A549 (cell line): ENCODE measurements at places on chromosomes 7 and 10. TPM values are rescaled to one million over a fixed set of nuclear protein-coding genes. Genes with fewer than 3 reads are reported as not detected.

- DNase-seq, result no peak
These were observed 1.1 kb upstream of the EMX2 start for GRCh38 chr10:117541405-117541908.

Gene ZFAND4
- 2.9 to 4.5 TPM (median 3.7 TPM) in 3 replicates for polyA plus RNA-seq

Gene EBLN1
- polyA plus RNA-seq, result not detected in 3 replicates

DNA sequence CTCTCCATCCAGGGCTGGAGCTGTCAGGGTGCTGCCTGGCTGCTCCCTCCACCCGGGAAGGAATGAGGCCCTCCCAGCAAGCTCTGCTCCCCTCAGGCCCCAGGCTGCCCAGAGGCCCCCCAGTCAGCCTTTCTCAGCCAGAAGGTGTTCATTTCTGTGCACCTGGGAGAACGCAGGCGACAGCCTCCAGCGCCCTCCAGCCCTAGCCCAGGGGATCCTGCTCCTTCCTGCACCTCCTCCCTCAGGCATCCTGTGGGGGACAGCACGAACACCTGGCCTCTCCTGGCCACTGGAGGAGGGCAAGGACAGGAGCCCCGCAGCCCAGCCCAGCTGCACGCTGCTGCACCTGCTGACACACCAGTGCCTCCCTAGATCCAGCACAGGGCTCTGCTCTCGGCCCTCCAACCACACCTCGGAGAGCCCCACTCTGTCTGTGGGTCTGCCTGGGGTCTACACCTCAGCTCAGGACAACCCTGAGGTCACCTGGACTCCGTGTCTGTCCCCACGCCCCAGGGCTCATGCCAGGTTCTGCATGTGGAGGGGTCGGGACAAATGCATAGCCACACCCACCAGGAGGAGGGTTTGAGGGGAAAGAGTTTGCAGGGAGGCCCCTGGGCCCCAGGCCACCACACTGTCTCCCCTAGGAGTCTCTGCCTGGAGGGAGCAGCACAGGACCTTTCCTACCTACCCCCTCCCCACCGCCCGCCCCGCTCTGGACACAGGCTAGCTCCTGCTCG, 7.4 kb upstream of the PWWP2B start:
- DNase-seq, result no peak

DNA sequence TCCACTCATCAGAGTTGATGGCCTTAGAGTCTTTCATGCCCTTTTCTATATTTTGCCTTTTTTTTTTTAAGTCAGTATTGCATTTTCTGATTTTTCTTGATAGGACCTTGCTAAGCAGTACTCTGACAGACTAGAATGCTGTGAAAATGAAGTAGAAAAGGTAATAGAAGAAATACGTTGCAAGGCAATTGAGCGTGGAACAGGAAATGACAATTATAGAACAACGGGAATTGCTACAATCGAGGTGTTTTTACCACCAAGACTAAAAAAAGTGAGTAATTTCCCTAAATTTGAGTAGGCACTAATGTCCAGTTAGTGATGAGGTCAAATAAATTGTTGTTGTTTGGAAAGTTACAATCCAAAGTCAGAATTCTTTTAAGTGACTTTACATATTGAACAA, 7.4 kb downstream of the NUB1 start:
- no peak for DNase-seq

- no peak for DNase-seq
These were observed 379.1 kb upstream of the GALNT17 start for GRCh38 chr7:70752794-70753241.

DNA sequence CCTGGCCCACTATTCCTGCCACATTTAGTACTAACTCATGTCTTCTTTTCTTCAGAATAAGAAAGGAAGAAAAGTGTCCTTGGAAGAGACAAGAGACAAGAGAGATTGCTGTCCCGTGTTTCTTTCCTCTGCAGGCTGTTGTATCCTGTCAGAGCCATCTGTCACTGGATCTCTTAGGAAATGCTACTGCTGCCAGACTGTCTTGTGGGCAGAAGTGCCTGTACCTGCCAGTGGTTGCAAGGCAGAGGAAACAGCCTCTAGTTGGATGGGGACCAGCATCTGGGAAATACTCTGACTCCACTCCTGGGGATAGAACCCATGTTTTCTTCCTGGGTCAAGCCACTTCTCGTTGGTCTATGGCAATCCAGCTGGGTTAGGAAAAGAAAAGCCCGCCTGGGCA, 16.7 kb upstream of the MAP3K8 start:
- no peak for DNase-seq

Gene AGR2
- 60.7 to 67.5 TPM (median 61.8 TPM) in 3 replicates for polyA plus RNA-seq

Gene RPEL1
- polyA plus RNA-seq, result 0.13 to 0.20 TPM (median 0.16 TPM) in 3 replicates

Gene METTL2B
- 25.9 to 32.3 TPM (median 28.0 TPM) in 3 replicates for polyA plus RNA-seq

DNA sequence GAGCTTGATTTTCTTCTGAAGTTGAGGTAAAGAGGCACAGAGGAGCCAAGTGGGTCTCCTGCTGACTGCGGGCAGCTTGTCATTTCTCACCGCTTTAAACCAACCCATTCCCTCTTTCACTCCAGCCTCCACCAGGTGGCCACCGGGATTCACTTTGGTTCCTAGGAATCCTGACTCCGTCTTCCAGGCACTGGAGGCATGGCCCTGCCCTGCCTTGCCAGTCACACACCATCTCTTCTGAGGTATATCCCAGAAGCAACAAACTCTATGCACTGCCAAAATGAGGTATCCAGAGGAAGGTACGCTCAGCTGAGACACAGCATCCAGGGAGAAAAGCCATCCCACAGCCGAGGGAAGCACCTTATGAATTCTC, 280.8 kb downstream of the TNS3 start:
- DNase-seq, result no peak
